ENCODE measurements at places on chromosomes 12 and 14.

DNA sequence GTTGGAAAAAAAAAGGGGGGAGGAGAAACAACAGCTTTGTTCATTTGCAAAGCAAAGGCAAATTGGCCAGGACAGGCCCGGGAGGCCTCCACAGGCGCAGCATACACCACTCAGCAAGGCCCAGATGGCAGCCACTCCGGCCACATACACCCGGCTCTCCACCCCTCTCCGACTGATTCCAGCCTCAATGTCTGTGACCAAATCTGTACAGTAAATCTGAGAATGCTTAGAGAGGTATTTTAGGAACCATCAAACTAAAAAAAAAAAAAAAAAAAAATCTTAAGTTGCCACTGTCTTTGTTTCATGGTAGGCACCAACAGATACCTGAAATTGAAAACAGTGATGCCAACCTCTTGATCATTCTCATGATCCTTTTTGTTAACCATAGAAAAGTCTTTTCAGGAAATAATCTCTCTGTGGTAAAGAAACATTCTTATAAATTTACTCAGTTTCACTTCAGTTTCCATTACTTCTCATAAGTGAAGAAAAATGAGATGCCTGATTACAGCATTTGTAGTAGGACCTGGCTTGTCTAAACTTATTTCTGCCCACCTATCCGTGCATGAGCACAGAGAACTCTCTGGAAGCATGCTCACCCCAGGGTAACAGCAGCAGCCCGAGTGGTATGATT is 20.2 kb downstream of the VPS37B start:
- DNase-seq, result peak; percentile 10

DNA sequence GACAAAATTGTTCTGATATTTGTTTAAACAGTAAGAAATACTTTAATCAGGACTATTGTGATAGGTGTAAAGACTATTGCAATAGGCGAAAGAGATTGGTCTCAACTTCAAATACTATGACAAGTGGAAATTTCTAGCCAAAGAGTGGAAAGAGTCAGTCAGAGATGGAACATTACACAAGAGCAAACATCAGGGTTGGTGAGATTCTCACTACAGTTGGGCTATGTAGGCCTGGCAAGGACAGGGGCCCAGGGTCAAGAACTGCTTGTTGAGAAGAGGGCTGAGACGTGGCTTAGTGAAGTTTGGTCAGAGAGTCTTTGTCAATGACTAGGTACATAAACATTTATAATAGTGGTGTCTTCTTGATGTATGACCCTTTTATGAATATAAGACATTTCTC is 19.4 kb downstream of the CAND1 start:
- no peak for DNase-seq

- no peak for DNase-seq
These were observed 120.8 kb downstream of the ARID2 start for GRCh38 chr12:45850302-45850701.

DNA sequence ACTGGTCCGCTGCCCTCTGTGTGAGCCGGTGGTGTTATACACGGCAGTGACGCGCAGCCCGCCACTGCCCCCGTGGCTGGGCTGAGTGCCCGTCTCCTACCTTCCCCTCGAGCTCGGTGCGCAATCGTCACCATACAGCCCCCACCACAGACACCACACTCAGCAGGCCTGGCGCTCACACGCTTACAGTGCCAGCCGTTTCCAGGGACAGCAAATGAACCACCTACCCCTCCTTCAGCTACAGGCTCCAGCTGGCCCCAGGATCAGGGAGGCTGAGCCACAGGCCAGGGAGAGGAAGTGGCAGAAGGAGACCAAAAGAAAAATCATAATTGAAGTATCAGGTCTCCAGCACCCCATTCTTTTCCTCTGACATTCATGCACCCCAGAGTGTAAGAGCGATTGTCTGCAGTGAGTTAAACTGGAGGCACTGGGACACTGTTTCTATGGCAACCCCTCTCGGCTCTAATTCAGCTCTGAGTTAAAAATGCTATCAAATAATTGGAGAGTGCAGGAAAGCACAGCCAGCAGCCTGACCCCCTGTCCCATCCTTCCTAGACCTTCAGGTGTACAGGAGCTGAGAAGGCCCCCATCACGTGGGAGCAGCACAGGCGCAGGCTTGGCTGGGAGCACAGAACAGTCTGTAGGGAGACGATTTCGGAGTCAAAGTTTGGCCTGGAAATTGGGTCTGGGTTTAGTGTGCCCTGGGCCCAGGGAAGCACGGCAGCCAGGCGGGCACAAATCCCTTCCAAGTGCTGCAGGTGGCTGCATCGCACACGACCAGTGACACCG is 18.0 kb downstream of the LRTM2 start:
- DNase-seq, result peak; percentile 2

- DNase-seq, result no peak
These were observed 31.4 kb upstream of the OXA1L start for GRCh38 chr14:22735096-22735495.

GRCh38 chr14:81200054-81200453 is 20.7 kb downstream of the GTF2A1 start:
- DNase-seq, result no peak

- peak; percentile 47 for DNase-seq
These were observed 5.0 kb downstream of the CCND2 start for GRCh38 chr12:4278329-4279197.

GRCh38 chr12:31227401-31227981 is 98.5 kb downstream of the SINHCAF start:
- no peak for DNase-seq

DNA sequence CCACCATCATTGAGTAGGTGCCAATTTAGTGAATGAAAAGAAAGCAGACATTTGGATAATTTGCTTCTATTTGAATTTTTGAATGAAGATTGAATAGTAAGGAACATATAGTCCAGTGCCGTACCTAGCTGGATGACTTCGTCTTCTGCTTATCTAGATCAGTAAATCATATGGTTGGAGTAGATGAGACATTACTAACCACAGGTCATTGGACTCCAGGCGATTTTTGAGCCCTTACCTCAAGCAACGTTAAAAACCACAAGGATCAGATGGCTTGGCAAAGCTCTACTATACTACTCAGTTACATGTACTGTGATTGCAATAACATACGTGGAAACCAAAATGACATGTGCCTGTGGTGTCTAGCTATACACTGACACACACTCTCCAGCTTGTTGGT is 1.7 kb upstream of the SPATS2 start:
- DNase-seq, result no peak

DNA sequence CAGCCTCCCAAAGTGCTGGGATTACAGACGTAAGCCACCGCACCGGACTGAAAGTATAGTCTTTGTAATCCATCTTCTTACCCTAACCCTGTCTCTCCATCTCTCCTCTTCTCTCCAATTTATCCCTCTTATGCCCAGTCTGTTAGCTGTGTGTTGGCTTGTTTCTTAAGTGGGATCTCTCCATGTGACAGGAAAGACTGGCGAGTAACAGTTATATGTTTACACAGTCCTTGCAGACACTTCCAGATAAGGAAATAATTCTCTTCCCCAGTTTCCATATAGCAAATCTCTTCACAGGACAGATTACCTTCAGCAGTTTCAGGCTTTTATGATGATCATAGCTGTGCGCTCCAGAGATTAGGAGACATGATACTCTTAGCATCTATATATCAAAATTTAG is 16.0 kb upstream of the DIP2B start:
- no peak for DNase-seq

GRCh38 chr12:52029685-52030084 is 21.6 kb upstream of the NR4A1 start:
- DNase-seq, result no peak

DNA sequence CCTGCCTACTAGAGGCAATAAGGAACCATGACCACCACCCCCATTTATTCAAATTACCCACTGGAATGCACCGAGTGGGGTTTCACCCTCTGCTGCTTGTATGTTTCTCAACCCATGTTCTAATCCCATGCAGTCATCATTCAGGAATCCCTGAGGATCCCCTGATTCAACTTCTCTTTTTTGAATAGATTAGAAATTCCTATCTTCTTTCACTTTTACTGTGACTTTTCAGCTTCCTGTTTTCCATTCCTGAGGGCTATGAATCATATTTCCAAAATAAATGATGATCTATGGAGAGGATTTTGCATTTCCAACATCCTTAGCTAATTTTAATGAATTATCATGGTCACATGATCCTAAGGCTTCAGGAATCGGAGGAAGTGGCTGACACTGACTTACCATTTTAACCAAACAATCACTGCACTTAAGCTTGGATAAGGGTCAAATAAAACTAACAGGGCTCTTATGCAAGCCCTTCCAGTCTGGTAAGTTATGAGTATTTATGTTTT is 19.4 kb upstream of the P2RX4 start:
- DNase-seq, result peak; percentile 67

DNA sequence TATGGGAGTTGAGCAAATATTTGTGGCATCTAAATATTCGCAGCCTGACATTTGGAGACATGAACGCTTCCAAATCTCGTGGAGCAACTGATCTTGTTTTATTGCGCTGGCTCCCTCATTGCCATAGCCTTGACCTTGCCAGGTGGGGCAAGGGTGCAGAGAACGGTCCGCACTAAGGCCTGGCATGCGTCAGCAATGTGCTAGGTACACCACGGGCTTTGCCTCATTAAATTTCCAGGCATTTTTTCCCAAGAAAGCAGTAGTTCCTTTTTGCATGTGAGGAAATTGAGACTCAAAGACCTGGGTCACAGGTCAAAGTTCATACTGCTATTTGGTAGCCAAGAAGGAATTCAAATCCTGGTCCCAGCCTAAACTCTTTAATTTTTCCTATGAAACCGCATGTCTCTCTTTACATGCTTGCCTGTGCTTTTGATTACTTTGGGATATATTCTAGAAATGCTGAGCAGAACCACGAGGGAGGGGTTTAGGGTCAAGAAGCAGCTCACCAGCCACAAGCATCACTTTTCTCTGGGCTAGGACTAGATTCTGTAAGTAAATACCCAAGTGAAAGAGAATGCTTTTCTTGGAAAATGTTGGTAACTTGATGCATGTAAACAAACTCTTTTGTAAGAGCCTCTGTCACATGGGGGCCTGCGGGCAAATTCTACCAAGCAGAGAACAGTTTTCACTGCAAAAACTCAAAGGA is 891.6 kb downstream of the VRK1 start:
- DNase-seq, result no peak

DNA sequence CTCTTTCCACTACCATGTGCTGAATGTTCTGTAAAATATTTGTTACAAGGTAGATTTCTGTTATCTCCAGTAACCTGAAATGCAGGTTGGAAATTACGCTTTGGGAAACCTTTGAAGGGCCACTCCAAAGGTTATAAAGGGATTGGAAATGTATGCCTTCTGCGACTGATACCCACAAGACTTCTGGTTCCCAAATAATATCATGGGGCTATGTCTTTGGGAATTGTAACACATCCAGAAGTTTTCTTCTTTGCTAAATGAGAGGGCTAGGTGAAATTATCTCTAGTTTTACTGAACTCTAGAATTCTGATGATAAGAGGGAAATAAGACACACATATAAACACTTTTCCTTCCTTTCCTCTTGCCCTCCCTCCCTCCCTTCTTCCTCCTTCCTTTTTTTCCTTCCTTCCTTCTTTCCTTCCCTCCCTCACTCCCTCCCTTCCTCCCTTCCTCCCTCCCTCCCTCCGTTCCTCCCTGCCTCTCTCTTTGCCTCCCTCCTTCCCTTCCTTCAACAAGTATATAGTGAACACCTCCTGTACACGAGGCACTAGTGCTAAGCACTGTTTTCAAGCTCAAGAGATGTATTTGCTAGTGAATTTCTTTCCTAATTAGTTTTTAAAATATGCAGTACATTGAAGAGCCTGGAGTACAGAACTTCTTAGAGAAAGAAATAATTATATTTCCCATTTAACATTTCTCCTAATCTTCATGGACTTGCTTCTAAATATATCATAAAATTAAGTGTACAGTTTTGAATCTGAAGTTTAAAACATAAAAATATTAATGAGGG is 10.1 kb downstream of the HMGA2 start:
- DNase-seq, result no peak

Measured in CD4-positive, alpha-beta T cell treated with Interleukin-15 for 1 hour (primary cell).